ENCODE measurements at places on chromosomes 2 and 18. TPM values are rescaled to one million over a fixed set of nuclear protein-coding genes. Genes with fewer than 3 reads are reported as not detected.

Gene LONRF2
- total RNA-seq, result 4.2 TPM

Gene PLCD4
- 1.0 TPM for total RNA-seq

Gene PRKAG3
- not detected for total RNA-seq

Gene AQP12B
- not detected for total RNA-seq

Gene TFPI
- 366 TPM for total RNA-seq

Gene FAP
- 5.4 TPM for total RNA-seq

Gene RAX
- not detected for total RNA-seq

Measured in upper lobe of right lung (tissue), 1 donor.